ENCODE measurements at places on chromosomes 16 and 17. TPM values are rescaled to one million over a fixed set of nuclear protein-coding genes. Genes with fewer than 3 reads are reported as not detected.

DNA sequence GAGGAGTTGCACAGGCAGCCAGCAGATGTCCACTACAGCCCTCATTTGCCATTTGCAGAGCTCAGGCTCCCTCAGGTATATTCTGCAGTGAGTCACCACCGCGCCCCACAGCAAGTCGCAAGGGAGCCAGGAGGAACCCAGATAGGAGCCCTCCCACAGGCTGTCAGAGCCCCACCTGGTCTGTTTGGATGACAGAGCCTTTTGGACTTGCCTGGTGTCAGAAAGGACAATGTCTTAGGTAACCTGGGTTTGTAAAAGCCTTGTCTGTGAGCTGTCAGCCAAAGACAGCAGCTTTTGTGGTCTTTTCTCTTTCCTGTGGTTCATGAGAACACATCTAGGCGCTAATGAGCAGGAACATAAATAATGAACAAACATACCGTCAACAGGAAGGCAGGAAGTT is 70.9 kb downstream of the GNAO1 start:
- no peak for DNase-seq

- no peak for DNase-seq
These were observed at the start of gene SALL1 for GRCh38 chr16:51150888-51151320. Gene SALL1 (minus strand): TSS chr16:51151270. CDS start chr16:51151241, 29 bp downstream.

DNA sequence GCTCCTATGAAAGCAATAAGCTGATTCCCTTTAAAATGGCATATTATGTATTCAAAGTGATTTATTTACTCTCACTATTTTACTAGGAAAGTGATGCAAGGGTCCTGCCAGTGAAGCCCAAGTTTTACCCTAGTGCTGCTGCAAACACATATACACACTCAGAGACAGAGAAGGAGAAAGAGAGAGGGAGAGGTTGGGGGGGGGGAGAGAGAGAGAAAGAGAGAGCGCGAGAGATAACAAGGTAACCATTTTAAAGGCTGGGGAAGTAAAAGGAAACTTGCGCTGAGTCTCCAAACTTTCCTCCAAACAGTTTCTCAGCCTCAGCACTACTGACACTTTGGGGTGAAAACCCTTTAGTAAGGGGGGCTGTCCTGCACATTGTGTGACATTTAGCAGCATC is 5.9 kb downstream of the USP31 start:
- DNase-seq = no peak

DNA sequence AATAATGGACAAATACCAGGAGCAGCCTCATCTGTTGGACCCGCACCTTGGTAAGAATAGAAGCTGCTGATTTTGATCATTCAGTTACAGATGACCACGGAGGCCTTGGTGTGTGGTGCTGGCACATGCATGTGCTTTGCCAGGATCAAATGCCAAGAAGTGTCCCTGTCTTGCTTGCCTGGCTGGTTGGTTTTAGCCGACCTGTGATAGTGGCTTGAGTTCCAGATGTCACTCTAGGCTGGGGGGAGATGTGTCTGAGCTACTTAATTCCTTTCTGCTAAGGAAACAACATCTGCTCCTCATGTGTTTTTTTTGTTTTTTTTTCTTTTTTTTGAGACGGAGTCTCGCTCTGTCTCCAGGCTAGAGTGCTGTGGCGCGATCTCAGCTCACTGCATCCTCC is 4.3 kb downstream of the TBCD start:
- DNase-seq = no peak

DNA sequence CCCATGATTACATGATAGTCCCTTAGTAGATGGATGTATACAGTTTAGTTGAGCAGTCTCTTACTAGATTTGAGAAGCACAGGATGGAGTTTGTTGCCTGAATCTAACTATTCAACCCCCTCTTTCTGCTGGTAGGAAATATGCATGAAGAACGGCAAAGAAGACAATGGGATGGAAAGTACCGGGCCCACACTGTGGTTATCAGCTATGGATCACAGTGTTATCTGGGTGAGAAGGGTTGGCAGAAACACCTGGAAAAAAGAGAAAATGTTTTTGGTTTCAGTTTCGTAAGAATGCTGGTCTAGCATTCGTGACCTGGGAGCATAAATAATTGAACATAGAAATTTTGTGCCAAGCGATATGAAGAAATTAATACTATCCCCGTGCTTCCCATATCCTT is 53.1 kb downstream of the ANKFN1 start:
- no peak for DNase-seq

GRCh38 chr17:42277342-42277712 is 1.1 kb upstream of the STAT5B start:
- no peak for DNase-seq

GRCh38 chr17:61179380-61179806 is 220.2 kb upstream of the TBX2 start:
- DNase-seq = no peak

GRCh38 chr16:85393674-85394451 is 219.3 kb upstream of the GSE1 start:
- DNase-seq = no peak

DNA sequence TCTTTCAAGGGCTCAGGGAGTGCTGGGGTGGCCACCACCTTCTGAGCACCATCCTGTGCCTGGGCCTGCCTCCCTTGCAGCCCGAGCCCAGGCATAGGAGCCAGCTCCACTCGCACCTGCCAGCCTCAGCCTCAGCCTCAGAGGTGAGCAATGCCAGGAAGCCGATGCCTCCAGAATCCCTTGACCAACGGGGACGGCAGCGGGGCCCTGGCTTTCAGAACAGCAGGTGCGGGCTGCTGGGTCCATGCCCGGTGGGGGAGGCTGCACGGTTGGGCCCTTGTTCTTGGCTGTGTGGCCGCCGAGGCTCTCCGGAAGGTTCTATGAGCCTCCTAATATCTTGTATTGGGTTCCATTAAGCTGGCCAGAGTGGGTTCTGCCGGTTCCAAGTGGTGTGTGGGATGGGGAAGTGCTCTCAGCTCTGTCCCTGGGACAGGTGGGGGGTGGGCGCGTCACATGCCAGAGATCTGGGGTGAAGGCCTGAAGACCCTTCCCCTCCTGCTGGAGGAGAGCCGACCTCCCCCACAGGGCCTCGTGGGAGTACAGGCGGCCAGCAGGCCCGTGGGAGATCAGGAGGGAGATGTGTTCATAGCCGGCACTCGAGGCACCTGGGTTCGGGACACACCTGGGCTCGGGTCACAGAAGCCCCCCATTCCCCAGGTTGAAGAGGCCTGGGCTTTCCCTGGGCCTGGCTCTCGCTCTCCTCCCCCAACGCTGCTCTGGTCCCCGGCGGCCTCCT is 27.0 kb downstream of the NPTX1 start:
- DNase-seq = no peak

DNA sequence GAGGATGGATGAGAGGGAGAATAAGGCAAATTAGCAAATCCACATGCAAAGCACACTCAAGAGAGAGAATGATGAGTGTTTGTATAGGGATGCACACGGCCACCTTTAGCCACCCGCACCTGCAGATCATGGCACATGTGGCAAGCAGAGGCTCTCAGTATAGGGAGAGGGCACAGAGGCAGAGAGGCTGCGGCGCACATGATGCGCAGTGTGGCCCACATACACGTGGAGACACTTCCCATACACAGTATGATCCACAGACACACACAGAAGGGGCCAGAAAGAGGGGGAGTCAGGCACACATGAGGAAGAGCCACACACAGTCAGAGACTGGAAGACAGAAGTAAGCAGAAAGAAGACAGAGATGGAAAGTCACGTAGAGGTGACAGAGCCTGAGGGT is 6.5 kb upstream of the CHD3 start:
- DNase-seq = no peak

DNA sequence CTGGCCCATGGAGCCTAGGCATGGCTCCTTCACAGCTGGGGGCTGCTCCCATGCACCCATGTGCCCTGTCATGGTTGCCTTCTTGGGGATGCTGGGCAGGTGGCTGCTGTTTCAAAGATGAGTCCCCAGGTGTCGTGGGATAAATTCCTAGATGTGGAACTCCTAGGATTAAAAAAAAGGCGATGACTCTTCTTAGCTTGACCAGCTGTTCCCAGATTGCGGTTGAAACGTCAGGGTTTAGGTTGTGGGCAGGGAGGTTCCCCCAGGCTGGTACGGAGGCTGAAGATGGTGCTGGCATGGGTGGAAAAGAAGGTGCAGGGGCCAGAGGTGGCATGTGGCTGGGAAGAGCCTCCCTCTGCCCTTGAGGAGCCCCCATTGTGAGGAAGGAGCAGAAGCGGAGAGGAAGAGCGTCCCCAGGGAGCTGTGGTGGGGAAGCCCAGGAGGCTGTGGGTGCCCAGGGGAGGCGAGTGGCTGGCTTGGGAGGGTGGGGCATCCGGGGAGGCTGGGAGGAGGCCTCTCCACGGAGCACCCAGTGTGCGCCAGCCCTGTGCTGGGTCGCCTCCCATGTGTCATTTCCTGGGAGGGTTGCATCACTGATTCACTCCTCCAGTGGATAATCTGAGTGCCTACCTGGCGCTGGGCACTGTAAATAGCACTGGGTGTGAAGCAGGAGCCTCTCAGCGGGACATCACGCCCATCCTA is 7.5 kb upstream of the KCNJ12 start:
- no peak for DNase-seq

GRCh38 chr16:85168732-85169256 is 56.5 kb upstream of the CIBAR2 start:
- DNase-seq = no peak

DNA sequence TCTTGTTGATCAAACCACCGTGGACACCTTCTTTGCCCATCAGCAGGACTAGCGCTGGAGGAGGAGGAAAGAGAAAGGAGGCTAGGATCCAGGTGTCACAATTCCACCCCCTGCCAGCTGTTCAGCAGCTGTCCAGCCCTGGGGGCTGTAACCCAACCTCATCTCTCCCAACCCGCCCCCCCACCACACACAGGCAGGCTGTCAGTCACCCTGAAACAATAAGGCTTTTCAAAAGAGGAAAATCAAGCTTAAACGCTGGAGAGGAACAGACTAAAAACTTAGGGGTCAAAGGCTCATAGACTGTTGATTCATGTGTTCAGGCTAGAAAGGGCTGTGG is 2.4 kb downstream of the PFN1 start:
- no peak for DNase-seq

- DNase-seq = no peak
These were observed 11.1 kb downstream of the BPTF start for GRCh38 chr17:67836205-67836987.

- no peak for DNase-seq
These were observed 115.6 kb upstream of the SDK2 start for GRCh38 chr17:73759734-73760438.

- DNase-seq = no peak
These were observed 252.9 kb upstream of the XYLT1 start for GRCh38 chr16:17723531-17724134.

- peak; percentile 72 for DNase-seq
These were observed 537 bp upstream of the GJC1 start for GRCh38 chr17:44830359-44831288.

DNA sequence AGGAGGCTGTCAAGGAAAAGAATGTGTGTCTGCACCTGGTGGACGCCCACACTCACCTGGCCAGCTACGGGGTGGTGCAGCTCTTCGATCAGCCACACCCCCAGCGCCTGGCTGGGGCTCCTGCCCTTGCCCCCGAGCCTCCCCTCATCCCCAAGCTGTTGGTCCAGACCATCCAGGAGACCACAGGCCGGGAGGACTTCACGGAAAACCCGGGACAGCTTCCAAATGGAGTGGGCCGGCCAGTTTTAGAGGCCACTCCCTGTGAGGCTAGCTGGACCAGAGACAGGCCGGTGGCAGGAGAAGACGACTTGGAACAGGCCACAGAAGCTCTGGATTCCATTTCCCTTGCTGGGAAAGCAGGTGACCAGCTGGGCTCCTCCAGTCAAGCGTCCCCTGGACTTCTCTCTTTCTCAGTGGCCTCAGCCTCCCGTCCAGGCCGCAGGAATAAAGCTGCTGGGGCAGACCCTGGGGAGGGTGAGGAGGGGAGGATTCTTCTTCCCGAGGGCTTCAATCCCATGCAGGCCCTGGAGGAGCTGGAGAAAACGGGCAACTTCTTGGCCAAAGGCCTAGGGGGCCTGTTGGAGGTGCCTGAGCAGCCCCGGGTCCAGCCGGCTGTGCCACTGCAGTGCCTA is 2.2 kb downstream of the WDR81 start:
- DNase-seq = no peak

DNA sequence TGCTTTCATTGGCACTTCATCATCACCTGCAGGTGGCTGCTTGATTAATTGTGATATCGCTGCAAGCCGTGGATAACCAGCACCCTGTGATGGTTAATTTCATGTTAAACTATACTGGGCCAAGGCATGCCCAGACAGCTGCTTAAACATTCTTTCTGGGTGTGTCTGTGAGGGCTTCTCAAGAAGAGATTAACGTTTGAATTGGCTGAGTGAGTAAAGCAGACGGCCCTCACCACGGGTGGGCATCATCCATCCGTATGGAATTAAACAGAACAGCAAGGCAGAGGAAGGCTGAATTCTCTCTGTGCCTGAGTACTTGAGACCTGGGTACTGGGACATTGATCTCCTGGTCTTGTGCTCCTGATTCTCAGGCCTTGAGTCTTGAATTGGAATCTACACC is 7.1 kb upstream of the ZNF213 start:
- DNase-seq = no peak

Gene TTLL6
- total RNA-seq = 3.5 TPM

Gene FOXL1
- 1.5 TPM for total RNA-seq

Gene ITGB4
- 26.4 TPM for total RNA-seq

Gene ZG16B
- total RNA-seq = 1.5 TPM

Gene KRTAP1-1
- total RNA-seq = not detected

Gene PRR35
- total RNA-seq = 0.12 TPM

Gene KIFC3
- 48.4 TPM for total RNA-seq

Gene PRAC1
- 0.88 TPM for total RNA-seq

Gene KRTAP16-1
- not detected for total RNA-seq

Gene KRTAP2-3
- 0.98 TPM for total RNA-seq

Gene SLC47A1
- 1.2 TPM for total RNA-seq
